ENCODE measurements at places on chromosomes 2 and 18.

DNA sequence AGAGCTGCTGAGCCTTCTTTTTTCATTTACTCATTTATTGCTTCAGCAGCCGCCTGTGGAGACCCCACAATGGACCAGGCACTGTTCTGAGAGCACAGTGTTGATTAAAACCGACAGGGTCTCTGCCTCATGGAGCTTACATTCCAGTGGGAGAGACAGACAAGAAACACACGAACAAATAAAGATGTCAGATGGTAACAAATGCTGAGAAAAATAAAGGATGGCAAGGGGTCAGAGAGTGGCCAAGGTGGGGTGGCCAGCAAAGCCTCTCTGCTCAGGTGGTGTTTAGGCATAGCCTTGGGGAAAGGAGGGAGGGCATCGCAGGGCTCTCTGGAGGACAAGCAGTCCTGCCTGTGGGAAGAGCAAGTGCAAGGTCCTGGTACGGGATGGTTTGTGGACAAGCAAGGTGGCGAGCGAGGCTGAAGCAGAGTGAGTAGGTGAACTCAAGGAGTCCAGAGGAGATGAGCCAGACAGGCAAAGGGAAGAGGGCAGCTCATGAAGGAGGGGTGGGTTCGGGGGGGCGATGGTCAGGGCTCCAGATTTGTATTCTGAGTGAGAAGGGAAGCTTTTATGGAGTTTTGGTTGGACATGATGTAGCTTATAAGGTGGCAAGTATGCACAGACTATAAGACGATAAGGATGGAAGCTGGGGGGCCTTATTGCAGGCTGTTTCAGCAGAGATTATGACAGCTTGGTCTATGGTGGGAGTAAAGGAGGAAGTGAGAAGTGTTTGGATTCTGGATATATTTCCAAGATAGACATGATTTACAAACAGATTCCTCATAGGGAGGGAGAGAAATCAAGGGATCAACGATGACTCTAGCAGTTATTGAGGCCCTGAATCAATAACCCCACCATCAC, 8.8 kb upstream of the ITGB6 start:
- DNase-seq: no peak

GRCh38 chr18:34915046-34915445, 126.2 kb upstream of the MAPRE2 start:
- no peak for DNase-seq

- no peak for DNase-seq
These were observed 30.1 kb downstream of the TMEM18 start for GRCh38 chr2:647003-647560.

- DNase-seq: no peak
These were observed 574.3 kb upstream of the NXPH2 start for GRCh38 chr2:139354518-139354917.

DNA sequence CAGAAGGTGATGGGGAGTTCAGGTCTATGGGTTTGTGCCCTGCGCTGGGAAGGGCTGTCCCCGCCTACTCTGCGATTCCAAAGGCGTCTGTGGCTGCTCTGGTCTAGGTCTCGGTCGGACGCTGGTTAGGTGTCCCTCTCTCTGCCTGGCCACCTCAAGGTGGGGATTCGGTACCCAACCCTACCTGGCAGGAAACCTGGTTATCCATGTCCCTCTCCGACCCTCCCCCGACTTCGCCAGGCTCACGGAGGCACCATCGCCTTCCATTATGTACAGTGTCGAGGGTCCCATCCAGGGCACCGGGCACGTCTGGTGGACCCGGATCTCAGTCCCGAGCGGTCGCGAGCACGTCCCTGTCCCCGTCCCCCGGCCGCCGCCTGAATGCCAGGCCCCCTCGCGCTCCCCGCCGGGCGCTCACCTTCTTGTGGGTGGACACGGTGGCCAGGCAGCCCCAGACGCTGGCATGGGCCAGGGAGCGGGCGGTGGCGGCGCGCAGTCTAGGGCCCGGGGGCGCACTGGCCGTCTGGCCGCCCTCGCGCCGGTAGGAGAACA, 628 bp downstream of the CREG2 start:
- DNase-seq: no peak

- no peak for DNase-seq
These were observed 210.7 kb downstream of the ARL4C start for GRCh38 chr2:234286118-234286598.

DNA sequence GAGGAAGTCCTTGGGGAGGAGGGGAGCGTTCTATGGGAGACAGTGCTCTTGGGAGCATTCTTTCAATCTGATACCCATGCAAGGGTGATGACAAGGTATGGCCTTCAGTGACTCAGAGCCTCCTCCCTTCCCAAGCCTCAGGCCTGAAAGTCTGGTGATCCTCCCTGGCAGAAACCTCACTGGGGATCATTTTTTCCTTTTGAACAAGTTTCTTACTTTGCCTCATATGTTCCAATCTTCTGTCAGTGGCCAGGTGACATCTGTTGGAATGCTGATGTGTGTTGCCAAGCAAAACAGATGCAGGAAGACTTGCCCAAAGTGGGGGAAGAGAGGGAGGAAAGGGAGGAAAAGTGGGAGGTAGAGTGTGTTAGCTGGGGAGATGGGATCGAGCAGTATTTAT, 224.8 kb downstream of the NEDD4L start:
- no peak for DNase-seq

DNA sequence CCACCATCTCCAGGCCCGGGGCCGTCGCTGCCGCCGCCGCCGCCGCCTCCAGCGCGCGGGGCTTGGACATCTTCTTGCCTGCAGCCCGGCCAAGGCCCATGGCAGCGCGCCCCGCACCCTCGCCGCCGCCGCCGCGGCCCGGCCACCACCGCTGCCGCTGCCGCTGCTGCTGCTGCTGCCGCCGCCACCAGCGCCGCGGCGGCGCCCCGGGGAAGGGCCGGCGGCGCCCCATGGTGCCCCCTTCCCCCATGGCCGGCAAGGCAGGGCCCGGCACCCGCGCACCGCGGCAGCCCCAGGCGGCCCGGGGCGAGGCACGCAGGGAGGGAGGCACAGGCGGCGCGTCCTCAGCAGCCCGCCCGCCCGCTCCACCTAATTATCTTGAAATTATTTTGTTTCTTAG, 3057.4 kb downstream of the RPIA start:
- DNase-seq: no peak

DNA sequence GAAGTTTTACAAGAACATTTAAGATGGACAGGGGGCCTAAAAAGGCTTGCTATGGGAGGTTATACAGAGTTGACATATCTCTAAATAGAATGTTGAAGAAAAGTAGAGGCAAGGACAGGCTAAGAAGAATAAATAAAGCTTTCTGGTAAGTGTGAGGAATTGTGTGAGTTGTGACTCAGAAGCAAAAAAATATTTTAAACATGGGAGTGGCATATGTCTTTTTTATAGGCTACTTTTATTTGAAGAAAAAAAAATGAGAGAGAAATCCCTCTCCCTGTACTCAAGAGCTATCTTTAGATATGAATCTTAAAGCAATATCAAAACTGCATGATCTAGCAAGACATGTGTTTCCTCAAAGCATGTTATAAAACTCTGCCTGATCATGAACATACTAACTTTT, 41.1 kb downstream of the RAB3GAP1 start:
- no peak for DNase-seq

DNA sequence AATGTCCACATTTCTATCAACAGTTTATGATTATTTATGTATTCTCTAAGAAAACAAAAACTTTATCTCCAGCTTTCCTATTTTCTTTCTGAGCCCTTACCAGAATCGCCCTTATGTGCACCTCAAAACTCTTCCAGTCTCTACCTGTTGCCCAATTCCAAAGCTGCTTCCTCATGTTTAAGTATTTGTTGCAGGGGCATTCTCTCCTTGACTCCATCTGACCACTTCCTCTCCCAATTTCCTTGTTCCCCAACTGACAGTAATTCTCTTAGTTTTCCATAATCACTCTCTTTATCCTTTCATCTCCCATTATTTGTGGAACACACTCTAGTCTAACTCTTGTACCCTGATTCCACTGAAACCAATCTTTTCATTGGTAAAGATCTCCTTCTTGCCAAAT, 105.4 kb upstream of the RBBP8 start:
- DNase-seq: no peak

DNA sequence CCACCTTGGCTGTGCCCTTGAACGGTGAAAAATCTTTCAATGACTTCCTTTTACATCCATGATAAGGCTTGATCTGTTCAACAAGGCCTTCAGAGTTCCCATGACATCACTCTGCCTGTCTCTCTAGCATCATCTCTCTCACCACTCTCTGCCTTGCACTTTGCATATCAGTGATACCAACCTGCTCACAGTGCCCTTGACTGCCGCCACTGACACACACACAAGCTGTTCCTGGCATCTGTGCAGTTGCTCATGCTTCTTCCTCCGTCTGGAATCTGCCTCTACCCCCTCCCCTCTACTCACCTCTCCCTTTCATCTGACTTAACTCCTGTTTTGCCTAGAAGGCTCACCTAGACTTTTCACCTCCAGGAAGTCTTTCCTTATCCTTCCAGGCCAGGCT, 79.1 kb upstream of the SEC11C start:
- peak; percentile 48 for DNase-seq

GRCh38 chr2:54903736-54904554, 146.3 kb downstream of the RTN4 start:
- no peak for DNase-seq

GRCh38 chr2:117137371-117137770, 677.1 kb upstream of the DDX18 start:
- DNase-seq: no peak

DNA sequence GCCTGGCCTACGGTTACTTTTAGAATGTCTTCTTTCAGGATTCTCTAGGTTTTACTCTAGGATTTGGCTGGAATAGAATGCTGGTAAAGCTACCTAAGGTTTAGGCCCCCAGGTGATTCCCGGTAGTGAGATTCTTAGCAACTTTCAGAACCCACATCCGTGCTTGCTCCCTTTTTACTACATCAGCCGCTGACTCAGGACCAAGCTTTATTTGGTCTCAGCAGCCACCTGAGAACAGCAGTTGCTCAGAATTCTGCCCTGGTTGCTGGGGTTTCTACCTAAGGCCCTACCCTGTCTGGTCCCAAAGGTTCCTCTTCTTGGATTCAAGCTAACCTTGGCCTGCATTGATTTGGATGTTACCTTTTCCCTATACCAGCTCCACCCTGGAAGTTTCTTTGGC, 36.1 kb upstream of the NDUFV2 start:
- no peak for DNase-seq
